Panc1 (cell line): ENCODE measurements at places on chromosomes 16 and 17. TPM values are rescaled to one million over a fixed set of nuclear protein-coding genes. Genes with fewer than 3 reads are reported as not detected.

The KCNG4 gene
- total RNA-seq: not detected

The KRT14 gene
- not detected for total RNA-seq

The ZNF200 gene
- 12.4 TPM for total RNA-seq

The VAT1L gene
- total RNA-seq: not detected

The KRT39 gene
- total RNA-seq: not detected

The KCNJ12 gene
- 2.7 TPM for total RNA-seq

The ATP2A1 gene
- 2.9 TPM for total RNA-seq

GRCh38 chr17:77321649-77322513, 181.1 kb downstream of the SEC14L1 start:
- DNase-seq: no peak

GRCh38 chr17:36884495-36885152, 52.7 kb upstream of the LHX1 start:
- DNase-seq: no peak

DNA sequence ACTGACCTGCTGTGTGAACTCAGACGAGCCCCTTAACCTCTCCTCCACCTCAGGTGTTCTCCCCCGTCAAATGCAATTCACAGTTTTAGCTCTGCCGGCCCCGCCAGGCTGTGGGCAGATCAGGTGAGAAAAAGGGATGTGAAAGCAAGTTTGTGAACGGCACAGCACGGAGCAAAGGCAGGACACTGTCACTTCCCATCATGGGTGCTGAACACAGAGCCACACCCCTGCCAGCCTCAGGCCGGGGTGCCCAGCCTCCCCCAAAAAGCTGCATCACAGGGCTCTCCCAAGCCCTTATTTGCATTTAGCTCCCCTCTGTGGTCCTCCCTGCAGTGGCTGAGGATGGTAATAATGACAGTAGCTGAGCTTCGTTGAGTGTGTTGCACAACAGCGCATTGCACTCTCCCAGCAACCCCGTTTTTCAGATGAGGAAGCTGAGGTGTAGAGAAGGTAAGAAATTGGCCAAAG, 88.8 kb upstream of the TNRC6C start:
- DNase-seq: no peak
